ENCODE measurements at places on chromosomes 2 and 18. TPM values are rescaled to one million over a fixed set of nuclear protein-coding genes. Genes with fewer than 3 reads are reported as not detected.

GRCh38 chr2:74375838-74376237, 4.3 kb downstream of the DCTN1 start:
- H3K36me3 ChIP-seq = no peaks in the 10 kb centered on the region
- H3K4me3 ChIP-seq = no peak overlapping the region
- H3K27ac ChIP-seq = no peak overlapping the region
- DNase-seq = no peak
- no peaks in the 10 kb centered on the region for H3K4me1 ChIP-seq
- no peaks in the 10 kb centered on the region for H3K27me3 ChIP-seq

DNA sequence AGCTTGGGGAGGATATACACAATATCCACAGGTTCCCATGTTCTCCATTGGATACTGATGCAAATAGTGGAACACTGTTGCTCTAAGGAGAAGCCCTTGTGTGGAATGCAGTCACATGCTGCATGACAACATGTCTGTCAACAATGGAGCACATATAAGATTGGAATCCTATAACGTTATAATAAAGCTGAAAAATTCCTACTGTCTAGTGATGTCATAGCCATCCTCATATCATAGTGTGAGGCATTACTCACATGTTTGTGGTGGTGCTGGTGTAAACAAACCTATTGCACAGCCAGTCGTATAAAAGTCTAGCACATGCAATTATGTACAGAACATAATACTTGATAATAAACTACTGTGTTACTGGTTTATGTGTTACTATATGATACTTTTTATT, 394.7 kb downstream of the FBXO15 start:
- DNase-seq = no peak
- H3K4me3 ChIP-seq = no peak overlapping the region
- H3K27ac ChIP-seq = no peak overlapping the region
- H3K36me3 ChIP-seq = no peaks in the 10 kb centered on the region

UGT1A4 gene
- not detected for total RNA-seq

- H3K4me3 ChIP-seq = no peak overlapping the region
- no peak for DNase-seq
- no peaks in the 10 kb centered on the region for H3K27me3 ChIP-seq
- no peaks in the 10 kb centered on the region for H3K4me1 ChIP-seq
- H3K36me3 ChIP-seq = no peaks in the 10 kb centered on the region
These were observed 104.8 kb downstream of the NOL10 start for GRCh38 chr2:10584843-10585475.

- no peak for DNase-seq
- peak overlapping the region; percentile 84 for H3K27ac ChIP-seq
- no peaks in the 10 kb centered on the region for H3K36me3 ChIP-seq
- H3K27me3 ChIP-seq = no peaks in the 10 kb centered on the region
These were observed 136.5 kb upstream of the HAAO start for GRCh38 chr2:42928692-42929545.

DNA sequence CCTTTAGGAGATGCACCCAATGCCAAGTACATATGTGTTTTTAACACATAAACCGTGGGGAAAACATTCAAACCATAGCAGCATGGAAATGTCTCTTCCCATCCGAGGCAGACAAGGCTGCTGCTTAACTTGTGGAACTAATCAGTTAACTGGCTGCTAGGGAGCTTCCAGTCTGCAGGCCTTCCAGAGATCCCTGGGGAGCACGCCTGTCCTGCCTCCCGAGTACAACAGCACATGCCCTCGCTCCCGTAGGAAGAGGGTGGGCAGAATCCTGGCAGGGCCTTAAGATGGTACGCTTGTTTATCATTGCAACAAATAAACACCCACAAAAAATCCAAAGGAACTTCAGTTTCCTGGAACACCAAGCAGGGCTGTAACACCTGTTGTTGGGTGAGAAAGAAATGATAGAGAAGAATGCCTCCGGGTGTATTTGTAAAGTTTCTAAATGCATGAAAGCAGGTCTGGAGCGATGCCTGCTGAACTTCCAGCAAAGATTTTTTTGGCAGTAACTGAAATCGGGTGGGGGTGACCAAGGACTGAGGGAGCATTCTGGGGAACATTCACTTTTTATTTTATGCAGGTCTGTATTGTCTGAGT, 56.2 kb downstream of the EDAR start:
- no peaks in the 10 kb centered on the region for H3K4me1 ChIP-seq
- H3K27me3 ChIP-seq = no peaks in the 10 kb centered on the region

GRCh38 chr2:239269173-239269885, 131.5 kb downstream of the HDAC4 start:
- no peak for DNase-seq
- peaks cover 47% of the 10 kb centered on the region for H3K4me1 ChIP-seq
- H3K27me3 ChIP-seq = no peaks in the 10 kb centered on the region
- no peak overlapping the region for H3K4me3 ChIP-seq
- H3K27ac ChIP-seq = no peak overlapping the region

DNA sequence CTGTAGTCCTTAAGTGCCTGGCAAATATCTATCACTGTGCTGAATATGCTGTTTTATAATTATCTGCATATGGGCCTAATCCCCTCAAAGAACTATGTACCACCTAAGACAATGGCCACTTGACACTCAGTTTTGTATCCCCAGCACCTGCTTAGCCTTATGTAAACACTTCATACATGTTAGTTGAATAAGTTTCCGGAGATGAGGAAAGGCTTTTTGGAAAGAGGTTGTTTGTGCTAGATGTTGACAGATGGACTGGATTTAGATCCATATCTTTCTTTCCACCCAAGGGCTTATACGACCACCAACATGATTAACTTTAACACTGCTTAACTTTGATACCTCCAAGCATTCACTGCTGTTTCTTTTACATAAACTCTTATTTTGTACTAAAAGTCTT, 63.3 kb downstream of the FAM228A start:
- H3K27ac ChIP-seq = no peak overlapping the region
- H3K4me3 ChIP-seq = no peak overlapping the region
- no peak for DNase-seq
- H3K4me1 ChIP-seq = peaks cover 5% of the 10 kb centered on the region
- no peaks in the 10 kb centered on the region for H3K36me3 ChIP-seq

GRHL1 gene
- total RNA-seq = 4.2 TPM

DNA sequence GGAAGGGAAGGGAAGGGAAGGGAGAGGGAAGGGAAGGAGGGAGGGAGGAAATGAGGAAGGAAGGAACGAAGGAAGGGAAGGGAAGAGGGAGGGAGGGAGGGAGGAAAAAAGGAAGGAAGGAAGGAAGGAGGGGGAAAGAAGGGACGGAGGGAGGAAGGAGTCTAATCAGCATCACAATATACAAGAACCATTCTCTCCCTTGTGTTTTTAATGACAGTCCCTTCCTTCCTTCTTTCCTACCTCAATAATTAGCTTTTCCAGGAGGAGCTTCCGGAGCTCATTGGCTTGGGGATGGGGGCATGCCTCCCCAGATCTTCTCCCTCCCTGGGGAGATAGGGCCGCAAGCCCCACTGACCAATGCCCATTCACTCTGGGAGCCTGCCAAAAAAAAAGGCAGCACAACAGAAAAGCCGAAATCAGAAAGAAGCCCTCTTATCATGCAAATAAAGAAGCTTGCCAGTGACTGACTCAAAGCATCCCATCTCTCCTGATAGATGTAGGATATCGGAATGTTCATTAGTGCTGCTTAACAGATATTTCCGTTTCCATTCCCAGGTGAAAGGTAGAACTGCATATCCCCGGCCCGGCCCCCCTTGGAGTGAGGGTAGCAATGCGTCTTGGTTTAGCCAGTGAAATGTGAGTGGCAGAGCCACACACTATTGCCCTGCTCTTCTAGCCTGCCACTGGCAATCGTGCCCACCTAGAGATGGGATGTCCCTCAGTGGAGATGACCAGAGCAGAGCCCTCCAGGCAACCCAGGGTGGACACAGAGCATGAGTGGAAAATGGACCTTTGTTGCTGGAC, 17.8 kb upstream of the SMAD7 start:
- H3K27ac ChIP-seq = no peak overlapping the region
- no peaks in the 10 kb centered on the region for H3K36me3 ChIP-seq
- DNase-seq = no peak
- no peaks in the 10 kb centered on the region for H3K4me1 ChIP-seq

PLCL1 gene
- total RNA-seq = 10.0 TPM

GRCh38 chr2:69175790-69176715, 163.1 kb downstream of the ANTXR1 start:
- DNase-seq = peak; percentile 44
- H3K4me1 ChIP-seq = peaks cover 9% of the 10 kb centered on the region
- peak overlapping the region; percentile 91 for H3K27ac ChIP-seq
- no peaks in the 10 kb centered on the region for H3K27me3 ChIP-seq
- peaks cover 14% of the 10 kb centered on the region for H3K36me3 ChIP-seq
- no peak overlapping the region for H3K4me3 ChIP-seq

DNA sequence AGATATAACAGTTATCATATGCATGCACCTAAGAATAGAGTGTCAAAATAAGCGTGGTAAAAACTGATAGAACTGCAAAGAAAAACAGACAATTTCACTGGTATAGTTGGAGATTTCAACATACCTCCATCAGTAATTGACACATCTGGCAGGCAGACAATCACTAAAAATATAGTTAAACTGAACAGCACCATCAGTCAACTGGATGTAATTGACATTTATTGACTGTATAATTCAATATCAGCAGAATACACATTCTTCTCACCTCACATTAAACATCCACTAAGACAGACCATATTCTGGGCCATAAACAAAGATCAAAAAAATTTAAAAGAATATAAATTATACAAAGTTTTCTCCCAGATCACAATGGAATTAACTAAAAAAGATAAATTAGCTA, 378.5 kb upstream of the RGPD4 start:
- no peak overlapping the region for H3K4me3 ChIP-seq
- no peak for DNase-seq
- no peaks in the 10 kb centered on the region for H3K27me3 ChIP-seq
- no peak overlapping the region for H3K27ac ChIP-seq
- no peaks in the 10 kb centered on the region for H3K4me1 ChIP-seq

DNA sequence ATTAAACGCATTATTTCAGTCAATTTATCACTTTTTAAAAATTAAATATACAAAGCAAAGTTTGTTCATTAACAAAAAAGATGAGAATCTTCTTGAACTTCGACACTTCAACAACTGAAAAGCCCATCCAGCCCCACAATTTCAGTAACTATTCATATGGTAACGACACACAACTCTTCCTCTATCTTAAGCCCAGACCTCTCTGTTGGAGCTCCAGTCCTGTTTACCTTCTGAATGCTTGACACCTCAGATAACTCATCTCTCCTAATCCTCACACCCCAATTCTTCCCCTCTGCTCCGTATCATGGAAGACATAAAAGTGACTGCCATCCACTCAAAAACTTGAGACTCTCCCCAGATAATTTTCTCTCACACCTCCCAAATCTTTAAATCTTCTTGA, 12.6 kb downstream of the USP37 start:
- no peak for DNase-seq
- no peak overlapping the region for H3K4me3 ChIP-seq
- H3K27me3 ChIP-seq = no peaks in the 10 kb centered on the region
- H3K36me3 ChIP-seq = no peaks in the 10 kb centered on the region

DNA sequence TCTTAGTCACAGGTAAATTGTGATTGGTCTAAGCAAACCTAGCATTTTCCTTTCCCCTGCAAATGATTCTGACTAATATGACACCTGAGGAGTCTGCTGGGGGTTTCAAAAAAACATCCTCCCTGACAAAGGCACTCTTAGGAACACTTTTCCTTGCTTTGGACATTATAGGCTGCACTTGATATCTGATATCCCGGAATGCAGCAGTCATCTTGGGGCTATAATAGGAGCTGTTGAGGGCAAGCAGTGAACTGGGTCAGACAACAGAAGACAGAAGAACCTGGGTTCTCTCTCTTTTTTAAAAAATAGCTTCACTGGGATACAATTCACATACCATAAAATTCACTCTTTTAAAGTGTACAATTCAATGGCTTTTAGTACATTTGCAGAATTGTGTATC, 229.3 kb downstream of the RAB3GAP1 start:
- no peaks in the 10 kb centered on the region for H3K4me1 ChIP-seq
- DNase-seq = no peak
- H3K4me3 ChIP-seq = no peak overlapping the region
- H3K27me3 ChIP-seq = no peaks in the 10 kb centered on the region
- no peak overlapping the region for H3K27ac ChIP-seq

GRCh38 chr2:170822290-170823087, 5.8 kb downstream of the GAD1 start:
- H3K4me1 ChIP-seq = peaks cover 52% of the 10 kb centered on the region
- peaks cover 96% of the 10 kb centered on the region for H3K27me3 ChIP-seq
- H3K27ac ChIP-seq = no peak overlapping the region
- DNase-seq = no peak

GRCh38 chr2:26681656-26682055, 10.9 kb upstream of the KCNK3 start:
- no peak overlapping the region for H3K4me3 ChIP-seq
- H3K27ac ChIP-seq = no peak overlapping the region
- no peaks in the 10 kb centered on the region for H3K4me1 ChIP-seq
- H3K36me3 ChIP-seq = no peaks in the 10 kb centered on the region
- no peaks in the 10 kb centered on the region for H3K27me3 ChIP-seq

DTNA gene
- total RNA-seq = 40.2 TPM

DYSF gene
- 4.2 TPM for total RNA-seq

DNA sequence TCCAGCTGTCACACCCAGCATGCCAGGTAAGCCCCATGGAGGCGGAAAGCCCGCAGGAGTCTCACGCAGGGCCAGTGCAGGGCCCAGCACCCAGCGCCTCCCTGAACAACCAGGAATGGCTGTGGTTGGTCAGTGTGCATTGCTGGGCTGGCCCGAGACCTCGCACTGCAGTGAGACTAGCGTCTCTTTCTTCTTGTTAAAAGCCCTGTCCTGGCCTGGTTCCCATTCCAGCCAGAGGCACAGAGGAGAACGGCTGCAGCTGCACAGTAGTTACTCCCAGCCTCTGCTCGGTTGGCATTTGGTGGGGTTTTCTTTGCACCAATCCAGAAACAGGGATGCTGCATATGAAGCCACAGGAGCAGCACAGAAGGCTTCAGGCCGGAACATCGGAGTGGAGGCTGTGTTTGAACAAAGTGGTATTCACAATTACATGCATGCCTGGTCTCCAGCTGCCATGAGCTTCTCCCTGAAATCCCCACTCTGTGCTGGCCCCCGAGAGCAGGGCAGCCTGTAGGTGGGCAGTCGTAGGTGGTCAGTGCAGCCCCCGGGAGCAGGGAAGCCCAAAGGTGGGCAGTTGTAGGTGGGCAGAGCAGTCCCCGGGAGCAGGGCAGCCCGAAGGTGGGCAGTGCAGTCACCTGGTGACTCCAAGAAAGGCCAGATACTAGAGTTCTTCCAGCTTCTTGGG, 163.7 kb upstream of the PXDN start:
- no peak overlapping the region for H3K27ac ChIP-seq
- H3K4me1 ChIP-seq = no peaks in the 10 kb centered on the region
- no peaks in the 10 kb centered on the region for H3K36me3 ChIP-seq
- DNase-seq = no peak
- H3K4me3 ChIP-seq = no peak overlapping the region

- no peak for DNase-seq
- no peaks in the 10 kb centered on the region for H3K36me3 ChIP-seq
- no peak overlapping the region for H3K27ac ChIP-seq
- no peaks in the 10 kb centered on the region for H3K4me1 ChIP-seq
These were observed 241.4 kb downstream of the CDH20 start for GRCh38 chr18:61574665-61575064.

DNA sequence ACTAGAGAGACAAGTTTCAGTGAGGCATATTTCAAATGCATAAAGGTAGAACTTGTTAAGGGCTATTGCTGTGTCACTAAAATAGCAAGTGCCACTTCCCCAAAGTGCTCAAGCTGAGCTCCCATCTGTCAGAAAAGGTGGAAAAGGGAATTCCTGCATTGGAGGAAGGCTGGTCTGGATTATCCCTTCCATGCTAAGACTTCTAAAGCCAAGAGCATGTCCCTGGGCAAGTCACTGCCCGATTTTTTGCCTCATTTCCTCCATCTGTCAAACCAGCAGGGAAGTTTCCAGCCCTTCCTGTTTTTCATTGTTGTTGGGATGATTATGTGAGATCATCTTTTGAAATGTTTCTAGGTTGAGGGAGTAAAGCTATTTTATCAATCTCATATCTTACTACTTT, 175.5 kb downstream of the SETBP1 start:
- DNase-seq = no peak
- H3K4me3 ChIP-seq = no peak overlapping the region
- H3K4me1 ChIP-seq = no peaks in the 10 kb centered on the region
